ENCODE measurements at places on chromosomes 12 and 14.
A peak's percentile ranks its signal among the peaks of the same experiment; 100 is the strongest.

DNA sequence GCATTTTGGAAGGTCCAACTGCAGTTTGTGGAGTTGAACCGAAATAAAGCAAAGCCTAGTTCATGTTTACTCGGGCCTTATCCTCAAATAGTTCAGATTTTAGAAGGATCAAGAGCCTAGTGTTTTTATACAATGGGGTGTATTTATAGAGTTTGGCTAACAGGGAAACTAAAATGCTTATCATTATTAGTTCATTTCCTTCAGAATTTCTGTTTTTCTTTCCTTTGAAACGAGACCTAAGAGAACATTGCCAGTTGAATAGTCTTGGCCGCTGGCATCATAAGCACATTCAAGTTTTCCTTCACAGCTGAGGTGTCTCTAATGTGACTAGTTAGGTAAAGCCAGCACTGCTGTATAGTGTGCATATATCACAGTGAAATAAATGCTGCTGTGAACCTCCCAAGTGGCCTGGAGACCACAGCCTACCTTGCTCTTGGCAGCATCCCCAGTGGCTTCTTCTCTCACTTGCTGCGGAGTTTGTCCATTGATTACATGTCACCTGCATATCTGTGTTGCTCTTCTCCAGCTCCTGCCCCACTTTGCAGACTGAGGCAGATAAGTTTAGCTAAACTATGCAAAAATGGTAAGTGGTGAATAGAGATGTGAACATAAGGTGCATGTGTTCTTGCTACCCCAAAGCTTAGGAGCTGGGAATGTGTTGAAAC lies 88.8 kb downstream of the ANO6 start:
- DNase-seq: no peak

DNA sequence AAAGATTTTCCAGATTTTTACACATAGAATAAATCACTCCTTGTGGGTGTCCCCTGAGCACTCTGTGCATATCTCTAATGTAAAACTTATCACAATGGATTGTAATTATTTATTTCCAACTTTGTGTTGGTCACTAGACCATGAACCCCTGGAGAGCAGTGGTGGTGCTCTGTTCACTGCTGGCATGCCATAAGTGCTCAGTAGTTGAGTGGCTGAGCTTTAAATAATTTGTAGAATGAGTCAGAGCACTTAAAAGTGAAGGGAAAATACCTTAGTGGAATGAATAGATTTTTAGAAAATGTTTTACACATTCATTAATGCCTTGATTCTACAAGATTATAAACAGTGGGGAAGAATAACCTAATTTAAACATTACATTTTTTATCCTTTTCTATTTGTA lies 6.3 kb downstream of the MGAT4C start:
- DNase-seq: no peak

GRCh38 chr14:78292003-78292402 lies 121.8 kb downstream of the NRXN3 start:
- DNase-seq: no peak

DNA sequence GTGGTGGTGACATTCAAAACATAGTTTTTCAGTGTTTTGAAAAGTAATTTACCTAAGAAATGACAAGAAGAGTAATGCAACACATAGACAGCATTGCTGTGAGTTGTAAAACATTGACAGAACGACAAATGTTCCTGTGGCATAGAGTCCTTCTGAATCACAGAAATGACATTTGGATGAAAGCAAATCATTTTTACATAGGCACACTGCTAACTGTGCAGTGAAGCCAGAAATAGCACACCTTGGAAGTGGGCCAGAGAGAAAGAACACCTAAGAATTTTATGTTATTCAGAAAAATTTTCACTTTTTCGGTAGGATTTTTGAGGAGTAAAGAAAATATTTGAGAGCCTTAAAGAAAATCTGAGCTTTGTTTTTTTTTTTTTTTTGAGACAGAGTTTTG lies 100.6 kb downstream of the ANO4 start:
- no peak for DNase-seq

DNA sequence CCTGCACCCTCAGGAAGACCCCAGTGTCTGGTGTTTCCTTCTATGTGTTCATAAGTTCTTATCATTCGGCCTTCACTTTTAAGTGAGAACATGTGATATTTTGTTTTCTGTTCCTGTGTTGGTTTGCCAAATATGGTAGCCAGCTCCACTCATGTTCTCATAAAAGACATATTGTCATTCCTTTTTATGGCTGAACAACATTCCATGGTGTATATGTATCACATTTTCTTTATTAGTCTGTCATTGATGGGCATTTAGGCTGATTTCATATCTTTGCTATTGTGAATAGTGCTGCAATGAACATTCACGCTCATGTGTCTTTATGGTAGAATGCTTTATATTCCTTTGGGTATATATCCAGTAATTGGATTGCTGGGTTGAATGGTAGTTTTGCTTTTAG lies 645.1 kb downstream of the SLC16A7 start:
- no peak for DNase-seq

DNA sequence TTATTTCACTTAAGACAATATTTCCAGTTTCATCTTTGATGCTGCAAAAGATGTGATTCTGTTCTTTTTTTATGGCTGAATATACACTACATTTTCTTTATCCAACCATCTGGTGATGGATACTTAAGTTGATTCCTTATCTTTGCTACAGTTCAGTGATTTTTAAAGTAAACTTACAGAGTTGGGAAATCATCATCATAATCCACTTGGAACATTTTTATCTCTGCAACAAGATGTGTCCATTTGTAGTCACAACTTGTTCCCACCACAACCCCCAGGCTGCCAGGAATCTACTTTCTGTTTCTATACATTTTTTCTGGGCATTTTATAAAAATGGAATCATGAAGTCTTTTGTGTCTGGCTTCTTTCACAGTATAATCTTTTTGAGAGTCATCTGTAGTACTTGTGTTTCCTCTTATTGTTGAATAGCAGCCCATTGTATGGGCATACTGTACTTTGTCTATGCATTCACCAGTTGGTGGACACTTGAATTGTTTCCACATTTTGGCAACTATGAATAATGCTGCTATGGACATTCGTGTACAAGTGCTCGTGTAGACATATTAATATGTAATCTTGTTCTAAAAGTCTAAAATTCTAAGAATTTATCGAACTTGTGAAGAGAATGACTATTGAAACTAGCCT lies 212.5 kb upstream of the DDHD1 start:
- DNase-seq: no peak

GRCh38 chr12:98725476-98726247 lies 80.6 kb downstream of the APAF1 start:
- peak; percentile 35 for DNase-seq

DNA sequence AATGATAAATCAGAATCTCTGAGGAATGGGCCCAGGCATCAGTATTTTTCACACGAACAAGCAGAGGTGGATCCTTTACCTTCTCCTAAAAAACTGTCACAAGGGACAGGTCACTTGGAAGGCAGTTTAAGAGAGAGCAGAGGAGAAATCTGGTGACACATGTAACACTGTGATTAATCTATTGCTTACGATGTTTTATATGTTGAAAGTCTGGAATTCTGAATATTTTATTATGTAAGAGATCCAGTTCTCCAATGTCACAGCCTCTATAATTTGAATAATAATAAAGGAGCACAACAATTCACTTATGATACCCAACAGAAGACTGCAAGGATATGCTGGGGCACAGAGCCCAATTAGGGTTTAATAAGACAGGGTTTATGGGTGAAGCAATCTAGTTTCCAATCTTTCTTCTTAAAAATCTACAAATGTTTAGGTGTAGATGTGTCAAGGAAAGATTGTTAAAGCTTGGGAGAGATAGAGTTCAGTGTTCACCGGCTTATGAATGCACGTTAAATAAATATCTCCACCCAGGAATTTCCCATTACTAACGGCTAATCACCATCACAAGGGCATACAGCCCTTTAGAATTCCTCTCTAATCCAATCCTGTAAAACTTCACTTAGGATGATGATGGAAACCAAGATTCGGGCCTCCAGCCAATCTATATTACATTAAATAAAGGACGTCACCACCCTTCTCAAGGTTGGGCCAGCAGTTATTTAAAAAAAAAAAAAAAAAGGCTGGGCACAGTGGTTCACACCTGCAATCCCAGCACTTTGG lies 23.4 kb downstream of the DUSP16 start:
- no peak for DNase-seq

- peak; percentile 61 for DNase-seq
Observed at GRCh38 chr14:70622111-70622712, 19.5 kb upstream of the TTC9 start.

DNA sequence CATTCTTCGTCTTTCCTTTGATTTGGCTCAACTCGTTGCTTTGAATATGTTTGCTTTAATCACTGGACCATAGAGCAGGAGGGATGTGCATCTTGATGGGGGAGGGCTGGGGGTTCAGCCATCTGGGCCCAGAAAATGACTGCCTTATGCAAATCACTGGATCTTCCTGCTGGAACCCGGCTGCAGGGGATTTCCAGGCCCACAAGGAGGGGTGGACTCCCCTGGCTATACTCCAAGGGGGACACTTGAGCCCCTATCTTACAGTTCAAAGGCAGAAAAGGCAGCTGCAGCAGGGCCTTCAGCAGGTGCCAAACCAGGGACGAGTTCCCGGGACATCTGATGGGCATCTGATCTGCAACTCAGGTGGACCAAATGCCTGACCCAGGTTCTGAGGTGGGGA lies 122.5 kb downstream of the DICER1 start:
- DNase-seq: peak; percentile 16

DNA sequence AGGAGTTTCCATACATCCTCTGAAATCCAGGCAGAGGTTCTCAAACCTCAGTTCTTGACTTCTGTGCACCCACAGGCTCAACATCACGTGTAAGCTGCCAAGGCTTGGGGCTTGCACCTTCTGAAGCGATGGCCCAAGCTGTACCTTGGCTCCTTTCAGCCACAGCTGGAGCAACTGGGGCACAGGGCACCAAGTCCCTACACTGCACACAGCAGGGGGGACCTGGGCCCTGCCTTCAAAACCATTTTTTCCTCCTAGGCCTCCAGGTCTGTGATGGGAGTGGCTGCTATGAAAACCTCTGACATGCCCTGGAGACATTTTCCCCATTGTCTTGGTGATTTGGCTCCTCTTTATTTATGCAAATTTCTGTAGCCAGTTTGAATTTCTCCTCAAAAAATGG lies 10.6 kb downstream of the AREL1 start:
- DNase-seq: no peak

GRCh38 chr14:104650057-104650980 lies 39.1 kb upstream of the INF2 start:
- peak; percentile 87 for DNase-seq

DNA sequence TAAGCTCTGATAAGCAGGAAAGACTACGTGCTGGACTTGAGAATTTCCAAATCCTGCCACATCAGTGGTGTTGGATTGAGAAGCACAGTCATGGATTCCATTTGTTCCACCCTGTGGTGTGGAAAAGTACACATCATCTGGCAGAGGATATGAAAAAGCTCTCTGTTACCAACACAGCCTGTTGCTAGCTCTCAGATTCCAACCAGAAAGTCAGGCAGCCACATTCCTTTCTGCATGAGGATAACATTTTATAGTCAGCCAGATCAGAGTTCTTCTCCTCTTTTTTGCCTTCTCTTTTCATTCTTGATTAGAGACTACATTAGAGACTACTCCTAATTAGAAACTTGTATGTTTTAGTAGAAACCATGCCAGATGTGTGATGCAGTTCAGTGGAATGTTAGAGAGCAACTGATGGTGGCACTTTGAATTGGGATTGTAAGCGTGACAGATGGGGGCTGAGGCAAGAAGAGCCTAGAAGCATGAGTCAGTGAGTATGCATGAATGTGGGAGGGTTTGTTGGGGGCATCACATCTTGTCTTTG lies 61.2 kb upstream of the STXBP6 start:
- no peak for DNase-seq

DNA sequence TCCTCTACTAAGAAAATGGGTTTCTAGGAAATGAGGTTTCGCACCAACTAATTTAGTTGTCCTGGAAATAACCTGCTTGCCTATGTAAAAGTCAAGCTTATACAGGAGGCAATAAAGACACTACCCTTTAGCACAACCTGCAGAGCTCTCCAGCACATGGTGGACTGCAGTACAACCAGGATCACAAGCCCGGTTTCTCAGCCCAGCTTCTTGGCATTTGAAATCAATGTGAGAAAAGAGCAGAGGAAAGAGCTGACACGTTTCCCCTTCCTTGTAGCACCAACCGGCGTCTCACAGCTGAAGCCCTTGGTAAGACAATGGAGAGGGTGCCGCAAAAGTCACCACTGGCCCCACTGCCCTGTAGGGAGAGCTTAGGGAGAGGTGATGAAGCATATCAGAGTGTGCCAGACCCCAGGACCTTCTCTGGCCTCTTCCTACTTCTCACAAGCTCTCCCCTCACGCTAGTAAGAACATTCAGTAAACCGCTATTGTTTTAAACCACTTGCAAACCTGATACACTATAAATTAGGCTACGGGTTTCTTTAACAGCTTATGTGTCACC lies 8.6 kb downstream of the SPTLC2 start:
- DNase-seq: no peak

GRCh38 chr14:71891970-71892369 lies 40.3 kb upstream of the RGS6 start:
- DNase-seq: no peak

DNA sequence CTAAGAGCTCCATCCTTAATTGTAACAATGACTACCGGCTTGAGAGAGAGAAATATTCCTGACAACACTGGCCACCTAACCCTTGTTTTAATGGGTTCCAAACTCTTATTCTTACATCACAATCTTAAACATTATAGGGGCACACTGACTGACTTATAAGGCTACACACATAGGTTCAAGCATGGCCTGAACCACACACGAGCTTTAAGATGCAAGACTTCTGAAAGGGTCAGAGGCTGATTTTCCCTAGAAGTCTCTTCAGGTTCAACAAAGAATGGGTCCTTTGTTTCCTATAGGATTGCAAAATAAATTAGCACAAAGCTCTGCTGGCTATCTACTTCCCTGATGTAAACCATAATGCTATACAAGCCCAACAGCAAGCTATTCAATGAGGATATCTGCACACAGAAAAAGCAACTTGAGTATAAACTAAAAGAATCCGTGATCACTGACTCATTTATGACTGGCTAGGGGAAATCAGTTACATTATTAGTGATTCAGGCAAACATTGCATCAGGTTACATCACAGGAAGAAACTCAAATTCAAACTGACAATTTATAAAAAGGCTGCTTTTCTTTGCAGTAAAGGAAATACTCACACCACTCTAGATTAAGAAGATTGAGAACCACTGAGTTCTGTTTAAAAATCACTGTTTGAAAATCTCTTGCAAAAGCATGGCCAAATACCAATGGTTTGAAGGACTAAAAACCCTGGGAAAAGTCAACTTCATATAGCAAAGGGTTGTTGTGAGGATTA lies 8.5 kb downstream of the BTG1 start:
- no peak for DNase-seq

GRCh38 chr14:50798048-50798421 lies 32.9 kb downstream of the NIN start:
- no peak for DNase-seq
